HT-29 (cell line): ENCODE measurements at places on chromosomes 16 and 17.

GRCh38 chr17:81431545-81432482, 36.6 kb downstream of the BAHCC1 start:
- no peak for DNase-seq

GRCh38 chr16:22216191-22216831, 10.2 kb downstream of the EEF2K start:
- DNase-seq = no peak

- no peak for DNase-seq
These were observed 180.9 kb downstream of the AIPL1 start for GRCh38 chr17:6254036-6254435.

DNA sequence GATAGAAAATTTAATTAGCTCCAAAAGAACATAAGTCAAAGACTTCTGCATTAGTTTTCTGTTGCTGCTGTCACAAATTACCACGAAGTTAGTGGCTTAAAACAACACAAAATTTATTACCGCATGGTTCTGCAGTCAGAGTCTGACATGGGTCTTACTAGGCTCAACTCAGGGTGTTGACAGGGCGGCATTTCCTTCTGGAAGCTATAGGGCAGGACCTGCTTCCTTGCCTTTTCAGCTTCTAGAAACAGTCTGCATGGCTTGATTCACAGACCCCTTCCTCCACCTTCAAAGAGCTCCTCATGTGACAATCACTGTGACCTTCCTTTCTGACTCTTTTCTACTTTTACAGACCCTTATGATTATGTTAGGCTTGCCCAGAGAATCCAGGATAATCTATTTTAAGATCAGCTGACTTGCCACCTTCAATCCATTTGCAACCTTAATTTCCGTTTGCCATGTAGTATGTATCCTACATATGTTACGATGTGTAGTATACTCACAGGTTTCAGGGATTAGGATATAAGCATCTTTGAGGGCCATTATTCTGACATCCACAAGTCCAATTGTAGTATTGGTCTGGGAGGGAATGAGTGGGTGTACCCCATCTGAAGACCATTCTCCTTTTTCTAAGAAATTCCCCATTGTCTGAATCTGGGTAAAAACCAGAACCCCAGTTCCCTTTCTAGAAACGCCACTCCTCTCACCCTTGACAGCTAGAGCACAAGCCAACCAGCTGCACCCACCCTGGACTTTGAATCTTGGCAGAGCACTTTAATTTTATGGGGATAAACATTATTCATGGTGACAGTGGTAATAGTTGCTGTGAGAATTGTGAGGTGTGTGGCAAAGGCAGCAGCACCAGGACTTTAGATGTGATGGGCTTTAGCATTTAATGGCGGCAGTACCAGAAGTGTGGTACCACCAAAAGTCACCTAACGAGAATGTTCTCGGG, 265.5 kb downstream of the KCNJ2 start:
- peak; percentile 37 for DNase-seq

DNA sequence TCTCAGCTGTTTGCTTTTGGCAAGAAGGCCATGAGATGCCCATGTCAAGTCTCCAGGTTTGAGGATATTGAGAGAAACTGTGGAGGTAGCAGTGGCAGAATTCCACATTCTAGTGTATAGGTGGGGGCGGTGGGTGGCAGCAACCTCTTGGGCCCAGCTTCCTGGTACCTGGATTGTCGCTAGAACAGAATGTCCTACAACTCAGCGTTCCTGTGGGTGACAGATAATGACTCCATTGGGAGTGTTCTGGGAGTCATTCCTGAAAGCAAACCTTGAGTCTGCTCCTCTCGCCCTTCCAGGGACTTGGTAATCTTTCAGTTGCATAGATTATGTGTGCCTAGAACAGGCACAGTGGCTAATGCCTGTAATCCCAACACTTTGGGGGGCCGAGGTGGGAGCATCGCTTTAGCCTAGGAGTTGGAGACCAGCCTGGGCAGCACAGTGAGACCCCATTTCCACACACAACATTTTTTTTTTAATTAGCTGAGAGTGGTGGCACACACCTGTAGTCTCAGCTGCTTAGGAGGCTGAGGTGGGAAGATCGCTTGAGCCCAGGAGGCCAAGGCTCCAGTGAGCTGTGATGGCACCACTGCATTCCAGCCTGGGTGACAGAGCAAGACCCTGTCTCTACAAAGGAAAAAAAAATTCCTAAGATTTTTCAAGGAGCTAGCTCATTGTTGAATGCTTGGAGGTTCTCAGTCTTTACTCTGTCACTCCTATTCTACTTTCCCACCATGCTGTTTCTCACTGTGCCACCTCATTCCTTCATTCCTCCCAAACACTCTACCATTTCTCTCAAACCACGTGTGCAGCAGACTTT, 37.9 kb upstream of the METTL16 start:
- DNase-seq = no peak
